ENCODE measurements at places on chromosomes 2 and 18. TPM values are rescaled to one million over a fixed set of nuclear protein-coding genes. Genes with fewer than 3 reads are reported as not detected.

DNA sequence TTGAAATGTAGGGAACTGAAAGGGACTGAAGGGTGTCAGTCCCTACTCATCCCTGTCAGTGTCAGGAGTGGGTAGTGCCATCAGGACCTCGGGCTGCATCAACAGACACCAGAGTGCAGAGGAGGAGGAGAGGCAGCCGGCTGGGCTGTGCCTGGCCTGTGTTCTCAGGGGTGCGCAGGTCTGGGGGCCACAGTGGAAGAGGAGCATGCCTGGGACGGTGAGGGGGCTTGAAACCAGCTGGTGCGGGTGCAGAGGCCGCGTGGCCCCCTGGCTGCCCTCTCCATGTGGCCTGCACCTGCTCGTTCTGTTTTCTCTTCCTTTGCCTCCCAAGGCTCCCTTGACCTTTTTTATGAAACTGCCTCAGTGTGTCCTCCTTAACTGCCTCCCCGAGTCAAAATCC is 41.3 kb downstream of the NTSR2 start:
- no peaks in the 10 kb centered on the region for H3K36me3 ChIP-seq
- no peaks in the 10 kb centered on the region for H3K4me1 ChIP-seq
- DNase-seq = no peak
- H3K4me3 ChIP-seq = no peak overlapping the region
- H3K27ac ChIP-seq = no peak overlapping the region

- H3K27ac ChIP-seq = no peak overlapping the region
- H3K27me3 ChIP-seq = no peaks in the 10 kb centered on the region
- no peaks in the 10 kb centered on the region for H3K4me1 ChIP-seq
- no peak for DNase-seq
Observed at GRCh38 chr18:62543021-62543420, 20.2 kb downstream of the ZCCHC2 start.

GRCh38 chr2:135096665-135097446 is 44.8 kb downstream of the RAB3GAP1 start:
- DNase-seq = no peak
- no peaks in the 10 kb centered on the region for H3K36me3 ChIP-seq
- no peak overlapping the region for H3K27ac ChIP-seq
- no peaks in the 10 kb centered on the region for H3K4me1 ChIP-seq
- no peaks in the 10 kb centered on the region for H3K27me3 ChIP-seq
- H3K4me3 ChIP-seq = no peak overlapping the region

GRCh38 chr2:112941753-112942653 is 31.0 kb downstream of the IL37 start:
- H3K4me1 ChIP-seq = no peaks in the 10 kb centered on the region
- H3K27me3 ChIP-seq = no peaks in the 10 kb centered on the region
- H3K36me3 ChIP-seq = no peaks in the 10 kb centered on the region
- H3K4me3 ChIP-seq = no peak overlapping the region
- no peak overlapping the region for H3K27ac ChIP-seq

DNA sequence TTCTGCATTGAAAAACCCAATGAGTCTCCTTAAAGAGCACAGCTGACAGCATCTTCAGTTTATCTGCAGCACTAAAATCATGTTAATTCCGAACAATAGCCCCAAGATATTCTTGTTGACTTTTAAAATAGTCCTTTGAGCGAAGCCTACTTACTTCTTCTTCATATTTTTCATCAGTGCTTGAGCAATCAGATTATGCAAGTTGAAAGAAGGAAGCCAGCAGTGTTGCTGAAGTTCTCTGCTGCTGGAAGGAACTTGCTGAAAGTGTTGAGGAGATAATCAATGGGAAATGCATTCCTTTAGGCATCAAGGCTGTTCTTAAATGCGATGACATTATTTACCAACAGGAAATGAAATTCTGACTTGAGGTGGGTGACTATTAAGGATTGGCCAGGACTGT is 105.9 kb upstream of the SNTG2 start:
- H3K27me3 ChIP-seq = no peaks in the 10 kb centered on the region
- no peaks in the 10 kb centered on the region for H3K4me1 ChIP-seq
- H3K27ac ChIP-seq = no peak overlapping the region
- no peak overlapping the region for H3K4me3 ChIP-seq
- no peaks in the 10 kb centered on the region for H3K36me3 ChIP-seq

DNA sequence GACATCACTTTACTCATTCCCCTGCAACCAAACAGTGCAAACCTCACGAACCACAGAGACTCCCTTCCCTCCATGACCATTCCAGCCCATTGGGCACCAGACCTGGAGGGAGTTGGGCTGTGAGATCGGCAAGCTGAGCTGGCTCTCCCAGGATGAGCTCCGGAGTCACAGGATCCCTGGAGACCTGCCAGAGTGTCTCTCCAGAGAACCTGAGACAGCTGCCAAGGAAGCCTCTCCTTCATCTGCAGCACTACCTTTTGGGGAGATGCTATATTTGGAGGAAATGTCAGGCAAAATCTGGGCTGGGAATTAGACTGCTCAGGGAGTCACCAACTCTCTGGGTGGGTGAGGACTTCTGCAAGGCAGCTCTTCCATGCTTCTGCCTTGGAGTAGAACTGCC is 417.4 kb downstream of the TNS1 start:
- no peaks in the 10 kb centered on the region for H3K36me3 ChIP-seq
- no peak overlapping the region for H3K4me3 ChIP-seq
- no peak for DNase-seq
- no peaks in the 10 kb centered on the region for H3K4me1 ChIP-seq

DNA sequence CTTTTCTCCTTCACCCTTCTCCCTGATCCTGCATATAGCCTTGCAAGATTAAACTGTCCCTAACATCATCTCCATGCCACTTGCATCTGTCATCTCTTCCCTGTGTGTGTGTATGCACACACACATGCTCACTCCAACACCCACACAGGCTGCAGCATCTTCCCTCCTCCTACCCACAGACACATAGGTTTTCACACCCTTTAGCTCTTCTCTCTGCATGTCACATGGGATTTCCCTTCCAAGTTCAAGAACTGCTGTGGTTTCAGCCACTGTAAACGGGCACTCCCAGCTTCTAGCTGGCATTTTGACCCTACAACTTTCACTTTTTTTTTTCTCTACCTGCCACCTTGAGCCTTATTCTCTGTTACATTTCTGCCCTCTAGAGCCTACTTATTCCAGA is 6.4 kb downstream of the CELF4 start:
- no peak overlapping the region for H3K27ac ChIP-seq
- H3K27me3 ChIP-seq = no peaks in the 10 kb centered on the region
- H3K4me1 ChIP-seq = no peaks in the 10 kb centered on the region
- no peaks in the 10 kb centered on the region for H3K36me3 ChIP-seq

DNA sequence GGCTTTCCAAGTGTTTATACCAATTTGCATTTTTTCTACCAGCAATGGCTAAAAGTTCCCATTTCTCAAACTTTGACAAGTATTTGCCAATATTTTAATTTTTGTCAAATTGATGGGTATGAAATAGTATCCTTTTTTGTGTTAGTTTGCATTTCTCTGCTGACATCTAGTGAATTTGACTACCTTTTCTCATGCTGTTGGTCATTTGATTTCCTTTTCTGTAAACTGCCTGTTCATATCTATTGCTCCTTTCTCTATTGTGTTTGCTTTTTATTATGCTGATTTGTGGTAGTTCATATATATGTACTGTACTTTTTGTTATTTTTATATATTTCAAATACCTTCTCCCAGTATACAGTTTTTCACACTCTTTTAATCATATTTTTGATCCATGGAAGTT is 149.4 kb downstream of the PMAIP1 start:
- no peak for DNase-seq
- H3K4me1 ChIP-seq = no peaks in the 10 kb centered on the region
- no peaks in the 10 kb centered on the region for H3K27me3 ChIP-seq

DNA sequence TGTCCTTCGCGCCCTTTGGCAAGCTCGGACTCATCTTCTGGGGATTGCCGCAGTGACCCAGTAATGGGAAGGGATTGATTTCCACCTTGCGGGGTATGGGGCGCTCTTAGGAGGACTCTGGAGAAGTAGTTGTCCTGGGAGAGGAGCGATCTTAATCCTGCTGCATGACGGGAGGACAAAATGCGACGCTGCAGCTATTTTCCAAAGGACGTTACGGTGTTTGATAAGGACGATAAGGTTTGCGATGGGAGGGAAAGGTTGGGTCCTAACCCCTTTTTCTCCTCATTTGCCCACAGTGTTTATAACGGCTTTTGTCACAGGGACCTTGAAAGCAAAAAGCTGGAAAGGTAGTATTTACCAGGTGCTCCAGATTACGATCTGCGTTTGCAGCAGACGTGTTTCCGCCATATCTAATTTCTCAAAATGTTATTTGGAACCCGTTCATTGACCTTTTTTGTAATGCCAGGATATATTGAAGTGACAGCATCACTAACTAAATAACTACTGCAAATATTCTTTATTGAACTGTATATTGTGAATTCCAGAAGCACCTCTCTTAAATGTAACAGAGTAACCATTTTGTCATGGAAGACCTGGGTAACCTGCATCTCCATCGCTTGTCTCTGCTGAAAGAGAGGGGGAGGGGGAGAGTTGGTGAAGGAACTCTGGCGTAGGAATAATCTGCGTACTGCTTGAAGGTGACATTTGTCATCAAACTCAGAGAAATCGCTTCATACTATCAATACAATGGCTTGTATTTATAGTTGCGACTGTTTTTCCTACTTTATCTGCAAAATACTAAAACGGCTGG is 590 bp downstream of the MDH1 start:
- peak overlapping the region; percentile 66 for H3K4me3 ChIP-seq
- H3K27ac ChIP-seq = peak overlapping the region; percentile 88
- H3K4me1 ChIP-seq = peaks cover 5% of the 10 kb centered on the region
- H3K27me3 ChIP-seq = no peaks in the 10 kb centered on the region
- no peak for DNase-seq

DNA sequence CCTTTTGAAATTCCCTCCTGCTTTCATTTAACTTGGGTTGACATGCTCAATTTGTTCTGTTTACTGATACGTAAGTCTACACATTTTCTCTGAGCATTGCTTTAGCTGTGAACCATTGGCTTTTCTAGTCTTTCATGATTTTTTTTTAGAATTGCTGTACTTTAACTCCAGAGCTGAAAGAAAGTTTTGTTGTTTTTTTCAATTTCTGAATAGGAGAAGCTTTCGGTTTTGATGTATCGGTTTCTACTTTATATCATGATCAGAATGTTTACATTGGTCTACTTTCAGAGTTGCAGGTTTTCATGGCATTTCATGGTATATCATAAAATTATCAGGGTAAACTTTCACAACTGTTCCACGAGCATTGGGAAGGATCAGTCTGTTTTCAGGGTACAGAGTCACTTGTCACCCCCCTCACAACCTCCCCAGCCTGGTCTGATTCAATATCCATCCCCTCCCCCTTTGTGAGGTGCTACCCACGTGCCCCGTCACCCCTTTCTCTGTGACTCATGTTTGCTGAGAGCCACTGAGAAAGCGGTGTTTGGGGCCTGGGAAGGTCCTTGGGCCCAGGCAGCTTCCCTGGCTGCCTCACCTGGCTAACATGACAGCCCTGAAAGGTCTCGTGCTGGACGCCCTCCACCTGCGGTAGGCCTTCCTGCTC is 7.0 kb downstream of the ASTL start:
- H3K27ac ChIP-seq = no peak overlapping the region
- H3K4me1 ChIP-seq = no peaks in the 10 kb centered on the region
- no peak for DNase-seq

GRCh38 chr2:241898463-241899270 is 29.1 kb downstream of the RTP5 start:
- H3K36me3 ChIP-seq = no peaks in the 10 kb centered on the region
- H3K27ac ChIP-seq = no peak overlapping the region
- DNase-seq = peak; percentile 50
- H3K4me3 ChIP-seq = no peak overlapping the region

- no peak overlapping the region for H3K27ac ChIP-seq
- H3K4me3 ChIP-seq = no peak overlapping the region
- no peaks in the 10 kb centered on the region for H3K36me3 ChIP-seq
- no peaks in the 10 kb centered on the region for H3K27me3 ChIP-seq
- DNase-seq = no peak
Observed at GRCh38 chr2:102506743-102507142, 33.7 kb downstream of the SLC9A4 start.

GRCh38 chr2:96407041-96407918 is 71.7 kb downstream of the NCAPH start:
- no peaks in the 10 kb centered on the region for H3K27me3 ChIP-seq
- H3K4me1 ChIP-seq = peaks cover 32% of the 10 kb centered on the region
- H3K27ac ChIP-seq = no peak overlapping the region
- no peak overlapping the region for H3K4me3 ChIP-seq
- no peaks in the 10 kb centered on the region for H3K36me3 ChIP-seq
- DNase-seq = peak; percentile 74

- peaks cover 4% of the 10 kb centered on the region for H3K4me1 ChIP-seq
- H3K36me3 ChIP-seq = no peaks in the 10 kb centered on the region
- no peak overlapping the region for H3K27ac ChIP-seq
- H3K27me3 ChIP-seq = no peaks in the 10 kb centered on the region
- no peak for DNase-seq
Observed at GRCh38 chr18:24016643-24017042, 2.1 kb downstream of the TTC39C start.

- H3K27ac ChIP-seq = no peak overlapping the region
- no peak for DNase-seq
- H3K36me3 ChIP-seq = no peaks in the 10 kb centered on the region
- no peaks in the 10 kb centered on the region for H3K4me1 ChIP-seq
Observed at GRCh38 chr2:128039535-128039934, 11.7 kb upstream of the SAP130 start.

REEP1 gene
- 6.4 TPM for total RNA-seq

PARD6G gene
- 7.9 TPM for total RNA-seq

POLR1A gene
- 8.0 TPM for total RNA-seq

MROH2A gene
- total RNA-seq = not detected

Measured in ascending aorta (tissue), 2 donors.